SK-N-DZ (cell line): ENCODE measurements at places on chromosomes 5 and 9.

DNA sequence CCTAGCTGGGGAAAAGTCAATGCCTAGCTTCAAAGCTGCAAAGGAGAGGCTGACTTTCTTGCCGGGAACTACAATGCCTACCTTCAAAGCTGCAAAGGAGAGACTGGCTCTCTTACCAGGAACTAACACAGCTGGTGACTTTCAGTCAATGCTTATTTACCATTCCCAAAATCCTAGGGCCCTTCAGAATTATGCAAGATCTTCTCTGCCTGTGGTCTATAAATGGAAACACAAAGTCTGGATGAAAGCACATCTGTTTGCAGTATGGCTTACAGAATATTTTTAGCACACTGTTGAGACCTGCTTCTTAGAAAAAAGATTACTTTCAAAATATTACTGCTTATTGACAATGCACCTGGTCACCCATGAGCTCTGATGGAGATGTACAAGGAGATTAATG lies 259.4 kb downstream of the PLK2 start:
- DNase-seq = no peak

- no peak for DNase-seq
Observed at GRCh38 chr9:134642385-134643181, 980 bp downstream of the COL5A1 start.

DNA sequence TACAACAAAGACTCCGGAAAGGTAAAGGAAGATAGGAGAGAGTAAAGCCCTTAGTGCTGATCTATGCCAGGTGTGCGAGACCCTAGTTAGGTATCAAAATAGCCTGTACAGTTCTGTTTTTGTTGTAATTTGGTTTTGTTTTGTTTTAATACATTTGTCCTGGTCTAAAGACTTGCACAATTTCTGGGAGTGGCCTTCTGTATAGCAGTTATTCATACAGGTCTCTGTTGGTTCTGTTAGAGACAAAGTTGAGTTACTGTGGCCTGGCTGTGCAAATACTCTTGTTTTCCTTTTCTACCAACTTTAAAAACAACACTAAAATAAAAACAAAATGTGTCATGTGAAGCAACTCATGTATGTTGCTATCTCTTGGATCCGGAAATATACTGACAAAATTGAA lies 163.6 kb downstream of the COMMD10 start:
- no peak for DNase-seq

DNA sequence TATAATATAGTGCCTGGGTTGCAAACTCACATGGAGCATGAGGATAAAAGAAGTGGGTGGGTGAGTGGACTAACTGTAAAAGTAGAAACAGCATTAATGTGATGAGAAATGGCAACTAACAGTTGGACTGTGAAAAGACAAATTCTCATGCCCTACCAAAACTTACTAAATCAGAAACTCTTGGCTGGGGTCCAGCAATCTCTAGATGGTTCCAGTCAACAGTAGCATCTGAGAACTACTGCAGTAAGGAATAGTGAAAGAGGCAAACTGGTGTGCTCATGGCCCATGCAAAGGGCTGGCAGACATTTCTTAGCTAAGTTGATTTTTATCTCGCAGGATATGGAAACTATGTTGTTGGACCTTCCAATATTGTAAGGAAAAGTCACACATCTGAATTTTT lies 150.3 kb downstream of the PIK3R1 start:
- DNase-seq = no peak

GRCh38 chr5:131163276-131164119 lies 1.6 kb downstream of the HINT1 start:
- DNase-seq = no peak

DNA sequence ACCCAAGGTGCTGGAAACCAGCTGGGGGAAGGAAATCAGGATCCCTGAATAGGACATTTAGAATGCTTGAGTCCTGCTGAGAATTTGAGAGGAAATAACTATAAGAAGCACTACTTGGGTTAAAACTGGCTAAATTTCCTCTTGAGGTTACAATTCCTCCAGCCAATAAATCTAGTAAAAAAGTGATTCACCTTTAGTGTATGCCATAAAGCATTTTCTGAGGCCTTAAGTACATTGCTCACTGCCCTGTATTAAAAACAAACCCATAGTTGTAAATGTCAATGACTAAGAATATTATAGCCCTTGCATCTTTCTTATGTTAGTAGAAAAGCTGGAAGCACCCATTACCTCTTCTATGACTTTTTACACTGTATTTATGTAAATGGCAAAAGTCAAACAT lies 634.7 kb upstream of the ARRDC3 start:
- DNase-seq = no peak

- no peak for DNase-seq
Observed at GRCh38 chr5:96699186-96699820, 37.1 kb downstream of the CAST start.

DNA sequence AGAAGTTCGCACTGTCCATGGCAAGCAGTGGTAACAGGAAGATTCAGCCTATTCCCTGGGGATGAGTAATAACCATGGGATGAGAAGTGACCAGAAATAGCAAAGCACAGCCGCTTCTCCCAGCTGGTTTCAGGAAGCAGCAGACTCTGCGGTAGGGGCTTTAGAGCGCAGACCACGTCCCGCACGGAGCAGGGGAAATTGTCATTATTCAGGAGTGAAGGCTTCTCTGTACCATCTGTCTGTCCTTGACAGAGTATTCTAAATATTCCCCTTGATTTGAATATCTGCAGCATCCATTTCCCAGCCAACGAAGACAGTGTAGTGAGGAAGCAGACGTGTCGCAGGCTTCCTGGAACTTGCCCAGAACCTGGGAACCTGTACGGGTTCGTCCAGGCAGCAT lies 159.6 kb downstream of the NXNL2 start:
- no peak for DNase-seq

DNA sequence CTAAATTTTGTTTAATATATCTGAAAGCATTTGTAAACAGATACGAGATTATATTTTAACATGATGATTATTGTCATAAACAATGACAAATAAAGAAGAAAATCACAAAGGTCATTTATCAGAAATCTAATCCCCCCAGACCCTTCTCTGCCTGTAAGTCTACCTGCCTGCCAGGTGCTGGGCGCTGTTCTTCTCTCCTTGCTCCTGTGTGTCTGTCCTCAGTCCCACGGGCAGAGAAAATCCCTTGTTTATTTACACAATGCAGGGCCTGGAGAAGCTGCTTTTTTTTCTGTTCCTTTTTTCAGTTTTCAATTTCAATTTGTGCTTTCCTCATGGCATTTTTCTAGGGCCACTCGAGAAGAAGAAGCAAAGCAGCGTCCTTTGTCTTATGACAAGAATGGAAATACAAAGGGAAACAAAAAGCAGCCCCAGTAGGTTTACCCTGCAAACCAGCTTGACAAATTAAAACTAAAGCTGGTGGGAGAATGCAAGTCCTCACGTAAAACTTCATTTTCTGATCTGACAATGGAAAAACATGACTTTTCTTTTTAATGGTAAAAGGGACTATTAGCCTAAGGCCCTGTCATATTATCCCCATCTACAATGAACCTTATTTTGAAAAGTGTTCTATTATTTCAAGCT lies 282.4 kb upstream of the KLF9 start:
- DNase-seq = no peak

- DNase-seq = no peak
Observed at GRCh38 chr5:34570721-34571676, 85.1 kb upstream of the RAI14 start.

GRCh38 chr5:145980259-145980658 lies 43.9 kb downstream of the SH3RF2 start:
- DNase-seq = no peak

GRCh38 chr9:133474215-133474614 lies 4.7 kb downstream of the SLC2A6 start:
- no peak for DNase-seq

DNA sequence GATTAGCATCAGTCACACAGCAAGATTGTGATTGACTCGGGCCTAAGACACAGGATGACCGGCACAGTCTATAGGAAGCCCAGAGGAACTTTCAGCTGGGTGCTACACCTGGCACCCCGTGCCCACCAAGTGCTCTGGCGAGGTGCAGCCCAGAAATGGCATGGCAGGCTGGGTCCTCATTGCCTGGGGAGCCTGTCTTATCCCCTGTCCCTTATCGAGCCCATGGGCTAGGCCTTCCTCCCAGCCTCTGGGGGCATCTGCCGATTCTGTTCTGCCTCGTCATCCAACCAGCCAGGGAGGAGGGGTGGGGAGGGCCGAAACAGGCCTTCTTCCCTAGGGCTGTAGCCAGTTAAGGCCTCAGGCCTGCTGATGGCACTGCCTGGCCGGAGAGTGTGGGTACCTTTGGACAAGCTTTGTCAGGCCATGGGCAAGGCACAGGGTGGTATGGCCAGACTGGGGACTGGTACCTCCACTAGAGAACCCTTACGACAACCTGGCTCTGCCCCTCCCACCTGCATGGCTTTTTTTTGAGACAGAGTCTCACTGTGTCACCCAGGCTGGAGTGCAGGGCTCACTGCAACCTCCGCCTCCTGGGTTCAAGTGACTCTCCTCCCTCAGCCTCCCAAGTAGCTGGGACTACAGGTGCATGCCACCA lies 1.6 kb downstream of the GRK6 start:
- no peak for DNase-seq

GRCh38 chr9:6686396-6686795 lies 40.9 kb upstream of the GLDC start:
- DNase-seq = no peak

GRCh38 chr9:13971966-13972655 lies 341.8 kb downstream of the NFIB start:
- DNase-seq = no peak
